ENCODE measurements at places on chromosomes 13 and 19.

GRCh38 chr19:10173527-10173926 is 21.2 kb downstream of the DNMT1 start:
- no peaks in the 10 kb centered on the region for H3K4me1 ChIP-seq
- peaks cover 68% of the 10 kb centered on the region for H3K36me3 ChIP-seq
- H3K27ac ChIP-seq, result no peak overlapping the region
- H3K27me3 ChIP-seq, result no peaks in the 10 kb centered on the region

DNA sequence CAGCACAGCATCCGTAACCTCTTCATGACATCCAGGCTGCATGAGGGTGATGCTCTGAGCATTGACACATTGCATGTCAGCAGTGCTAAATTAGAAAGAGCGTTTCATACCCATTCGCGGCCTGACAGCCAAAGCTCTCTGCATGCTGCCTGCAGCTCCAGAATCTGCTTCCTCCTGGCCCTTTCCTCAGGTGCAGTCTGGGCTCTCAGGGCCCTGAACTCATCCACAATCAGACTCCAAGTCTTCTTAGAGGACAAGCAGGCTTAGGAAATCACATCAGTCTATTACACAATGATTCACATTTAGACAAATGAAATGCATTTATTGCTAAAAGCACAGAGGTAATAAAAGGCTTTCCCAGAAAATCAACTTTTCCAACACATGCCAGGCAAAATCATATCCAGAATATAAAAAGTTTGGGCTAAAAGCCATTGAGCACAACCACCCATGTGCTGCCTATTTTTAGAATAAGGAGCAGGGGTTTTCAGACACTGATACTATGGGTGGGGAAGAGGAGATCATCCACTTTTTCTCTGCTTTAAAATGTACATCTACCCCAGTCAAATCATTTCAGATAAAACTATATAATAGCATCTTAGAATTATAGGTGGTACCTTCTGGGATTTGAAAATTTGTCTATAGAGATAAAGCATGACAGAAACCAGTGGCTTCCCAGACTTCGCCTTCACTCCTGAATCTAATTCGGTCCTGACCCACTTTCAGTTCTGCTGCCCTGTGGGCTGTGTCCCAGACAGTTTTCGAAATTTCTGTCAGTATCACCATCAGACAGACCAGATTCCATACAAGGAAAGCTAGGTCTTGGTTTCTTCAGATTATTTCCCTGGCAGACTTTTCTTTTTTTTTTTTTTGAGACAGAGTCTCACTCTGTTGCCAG is 109.3 kb downstream of the COL4A2 start:
- H3K4me1 ChIP-seq, result peaks cover 18% of the 10 kb centered on the region
- peak overlapping the region; percentile 25 for H3K27ac ChIP-seq
- H3K27me3 ChIP-seq, result no peaks in the 10 kb centered on the region
- H3K36me3 ChIP-seq, result no peaks in the 10 kb centered on the region
- no peak overlapping the region for H3K4me3 ChIP-seq

- DNase-seq, result no peak
- H3K27ac ChIP-seq, result peak overlapping the region; percentile 39
- no peak overlapping the region for H3K4me3 ChIP-seq
- H3K4me1 ChIP-seq, result peaks cover 20% of the 10 kb centered on the region
- no peaks in the 10 kb centered on the region for H3K27me3 ChIP-seq
- H3K36me3 ChIP-seq, result peaks cover 4% of the 10 kb centered on the region
Measured at GRCh38 chr13:111228262-111229144, 91.9 kb upstream of the TEX29 start.

GRCh38 chr13:40060296-40061007 is 405.0 kb downstream of the COG6 start:
- no peak for DNase-seq
- 0 out of 2 replicates have a peak, but pooled peaks cover 3% of the 10 kb centered on the region for H3K4me1 ChIP-seq

- H3K36me3 ChIP-seq, result peaks cover 2% of the 10 kb centered on the region
- peaks cover 14% of the 10 kb centered on the region for H3K4me1 ChIP-seq
- no peak overlapping the region for H3K27ac ChIP-seq
Measured at GRCh38 chr19:44142059-44142433, 692 bp downstream of the ZNF234 start.

GRCh38 chr19:50268041-50268440 is 61.1 kb downstream of the KCNC3 start:
- no peak overlapping the region for H3K27ac ChIP-seq
- H3K4me3 ChIP-seq, result no peak overlapping the region
- H3K27me3 ChIP-seq, result no peaks in the 10 kb centered on the region
- H3K4me1 ChIP-seq, result peaks cover 8% of the 10 kb centered on the region
- peaks cover 13% of the 10 kb centered on the region for H3K36me3 ChIP-seq

GRCh38 chr13:98771838-98772611 is 19.6 kb upstream of the SLC15A1 start:
- no peak overlapping the region for H3K4me3 ChIP-seq
- H3K27ac ChIP-seq, result no peak overlapping the region
- no peak for DNase-seq
- no peaks in the 10 kb centered on the region for H3K27me3 ChIP-seq

GRCh38 chr19:8643860-8644653 is 13.6 kb downstream of the NFILZ start:
- no peak for DNase-seq
- H3K27ac ChIP-seq, result no peak overlapping the region

DNA sequence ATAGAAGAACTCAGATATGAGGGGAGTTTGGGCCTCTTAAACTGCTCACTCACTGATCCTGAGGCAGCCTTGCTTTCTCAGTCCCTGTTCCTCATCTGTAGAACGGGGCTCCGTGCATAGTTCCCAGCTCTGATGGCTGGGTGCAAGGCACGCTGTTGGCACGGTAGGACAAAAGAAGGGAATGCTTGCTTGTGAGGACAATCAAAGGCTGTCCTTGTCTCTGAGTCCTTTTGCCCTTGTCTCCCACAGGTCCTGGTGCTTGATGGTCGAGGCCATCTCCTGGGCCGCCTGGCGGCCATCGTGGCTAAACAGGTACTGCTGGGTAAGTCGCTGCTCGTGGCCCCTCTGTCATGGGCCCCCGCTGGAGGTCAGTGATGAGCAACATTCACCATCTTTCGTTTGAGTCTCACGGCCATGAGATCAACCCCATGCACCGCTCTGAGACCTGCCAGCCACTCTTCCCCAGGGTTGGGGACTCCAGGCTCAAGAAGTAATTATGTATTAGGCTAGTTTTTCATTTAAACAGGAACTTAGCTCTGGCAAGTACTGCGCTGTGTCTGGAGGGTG is 2.3 kb downstream of the RPL13A start:
- peaks cover 55% of the 10 kb centered on the region for H3K36me3 ChIP-seq
- peaks cover 6% of the 10 kb centered on the region for H3K27me3 ChIP-seq
- peaks cover 21% of the 10 kb centered on the region for H3K4me1 ChIP-seq
- H3K4me3 ChIP-seq, result peak overlapping the region; percentile 97
- peak overlapping the region; percentile 96 for H3K27ac ChIP-seq
- DNase-seq, result no peak

DNA sequence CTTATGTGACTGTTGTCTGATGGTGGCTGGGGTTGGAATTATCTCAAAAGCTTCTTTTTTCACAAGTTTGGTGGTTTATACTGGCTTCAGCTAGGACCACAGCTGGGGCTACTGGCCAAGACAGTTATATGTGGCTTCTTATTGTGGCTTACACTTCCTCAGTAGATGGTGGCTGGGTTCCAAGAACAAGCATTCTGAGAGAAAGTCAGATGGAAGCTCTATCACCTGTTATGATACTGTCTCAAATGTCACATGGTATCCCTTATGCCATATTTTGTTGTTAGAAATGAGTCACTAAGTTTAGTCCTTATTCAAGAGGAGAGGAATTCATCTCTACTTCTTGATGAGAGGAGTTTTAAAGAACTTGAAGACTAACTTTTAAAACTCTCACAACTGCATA is 41.6 kb downstream of the NDFIP2 start:
- no peak overlapping the region for H3K4me3 ChIP-seq
- no peak for DNase-seq
- peaks cover 6% of the 10 kb centered on the region for H3K36me3 ChIP-seq
- H3K27me3 ChIP-seq, result no peaks in the 10 kb centered on the region
- H3K27ac ChIP-seq, result no peak overlapping the region

GRCh38 chr13:111241006-111241755 is 79.3 kb upstream of the TEX29 start:
- no peaks in the 10 kb centered on the region for H3K27me3 ChIP-seq
- no peak overlapping the region for H3K27ac ChIP-seq
- DNase-seq, result no peak
- H3K36me3 ChIP-seq, result peaks cover 18% of the 10 kb centered on the region
- H3K4me1 ChIP-seq, result peaks cover 17% of the 10 kb centered on the region

- no peak for DNase-seq
- H3K27me3 ChIP-seq, result no peaks in the 10 kb centered on the region
- peaks cover 52% of the 10 kb centered on the region for H3K36me3 ChIP-seq
- no peak overlapping the region for H3K27ac ChIP-seq
- no peak overlapping the region for H3K4me3 ChIP-seq
Measured at GRCh38 chr19:15249972-15250639, 17.9 kb upstream of the EPHX3 start.

DNA sequence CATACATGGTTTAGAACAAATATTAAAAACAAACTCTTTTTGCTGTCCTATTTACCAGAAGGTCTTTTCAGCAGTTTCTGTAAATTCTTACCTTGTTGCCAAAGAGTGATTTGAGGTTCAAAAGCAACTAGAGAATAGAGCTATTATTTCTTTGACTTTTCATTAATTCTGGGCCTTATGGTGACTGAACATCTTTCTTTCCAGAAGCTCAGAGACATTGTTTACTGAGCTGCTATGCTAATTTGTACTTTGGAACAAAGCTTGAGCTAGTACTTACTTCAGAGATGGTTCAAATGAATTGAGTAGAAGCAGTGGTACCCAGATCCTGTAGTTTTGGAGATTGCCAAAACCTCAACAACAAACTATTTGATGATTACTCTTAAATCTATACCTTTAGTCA is 331.2 kb downstream of the SPRY2 start:
- no peak overlapping the region for H3K27ac ChIP-seq
- H3K27me3 ChIP-seq, result no peaks in the 10 kb centered on the region
- H3K36me3 ChIP-seq, result peaks cover 3% of the 10 kb centered on the region
- DNase-seq, result no peak
- H3K4me3 ChIP-seq, result no peak overlapping the region

GRCh38 chr13:100680131-100680530 is 5.5 kb upstream of the TMTC4 start:
- DNase-seq, result no peak
- H3K4me1 ChIP-seq, result peaks cover 13% of the 10 kb centered on the region
- peaks cover 7% of the 10 kb centered on the region for H3K27me3 ChIP-seq
- no peak overlapping the region for H3K4me3 ChIP-seq
- no peaks in the 10 kb centered on the region for H3K36me3 ChIP-seq
- no peak overlapping the region for H3K27ac ChIP-seq

DNA sequence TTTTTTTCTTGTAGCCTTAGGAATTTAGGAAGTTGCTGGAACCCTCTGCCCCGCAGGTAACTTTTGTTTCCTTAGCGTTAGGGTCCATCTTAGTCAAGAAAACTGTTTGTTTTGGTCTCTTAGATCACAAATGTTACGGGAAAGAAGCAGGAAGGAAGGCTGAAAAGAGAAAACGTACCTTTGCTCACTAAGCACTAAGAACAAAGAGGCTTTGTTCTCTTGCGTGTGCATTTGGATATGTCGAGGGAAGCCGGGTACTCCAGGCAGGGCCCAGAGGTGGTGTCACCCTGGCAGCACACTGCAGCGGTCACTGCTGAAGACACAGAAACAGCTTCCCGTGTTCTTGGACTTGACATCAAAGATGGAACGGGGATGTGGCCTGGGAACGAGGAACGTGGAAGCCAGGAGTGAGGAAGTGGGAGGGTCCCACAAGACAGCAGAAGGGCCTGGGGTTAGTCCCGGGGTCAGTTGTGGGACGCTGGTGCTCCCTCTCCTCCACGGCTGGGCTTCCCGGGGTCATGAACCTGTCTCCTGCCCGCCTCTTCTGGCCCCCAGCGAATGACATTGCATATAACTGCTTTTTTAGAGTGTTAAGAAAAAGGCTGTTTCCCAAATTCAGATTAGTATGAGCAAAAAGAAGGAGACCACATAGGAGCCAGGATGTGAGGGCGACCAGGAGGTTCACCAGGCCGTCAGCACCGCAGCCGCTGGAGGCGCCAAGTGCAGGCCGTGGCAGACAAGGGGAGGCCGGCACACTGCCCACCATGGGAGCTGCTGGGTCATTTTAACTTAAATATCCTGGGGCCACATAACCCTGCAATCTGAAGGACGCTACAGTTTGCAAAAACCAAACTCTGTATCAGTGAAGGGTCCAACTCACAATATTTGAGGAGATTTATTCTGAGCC is 31.6 kb downstream of the ATP11A start:
- H3K36me3 ChIP-seq, result peaks cover 19% of the 10 kb centered on the region
- H3K27me3 ChIP-seq, result no peaks in the 10 kb centered on the region
- DNase-seq, result no peak
- peak overlapping the region; percentile 89 for H3K27ac ChIP-seq
- peaks cover 93% of the 10 kb centered on the region for H3K4me1 ChIP-seq

- no peak for DNase-seq
- H3K4me1 ChIP-seq, result peaks cover 22% of the 10 kb centered on the region
- H3K36me3 ChIP-seq, result no peaks in the 10 kb centered on the region
- H3K27me3 ChIP-seq, result peaks cover 15% of the 10 kb centered on the region
- H3K27ac ChIP-seq, result peak overlapping the region; percentile 85
Measured at GRCh38 chr19:33175886-33176669, 18.1 kb upstream of the LRP3 start.

DNA sequence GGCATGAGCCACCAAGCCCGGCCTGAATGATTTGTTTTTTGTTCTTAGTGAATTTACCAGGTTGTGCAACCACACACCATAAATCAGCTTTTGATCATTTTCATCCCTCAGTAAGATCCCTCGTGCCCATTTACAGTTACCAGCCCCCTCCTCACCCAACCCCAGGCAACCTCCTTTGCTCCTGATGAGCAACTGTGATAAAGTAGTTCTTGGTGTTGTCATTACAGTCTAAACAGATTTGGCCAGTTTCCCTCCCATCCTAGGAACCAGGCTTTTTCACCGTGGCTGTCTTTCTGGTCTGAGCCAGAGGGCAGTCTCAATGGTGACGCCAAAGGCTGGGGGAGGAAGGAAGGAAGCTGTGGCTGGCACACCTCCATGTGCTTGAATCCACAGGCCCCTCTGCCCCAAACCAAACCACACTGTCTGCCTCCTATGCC is 61.2 kb upstream of the WDFY2 start:
- H3K27ac ChIP-seq, result no peak overlapping the region
- H3K36me3 ChIP-seq, result no peaks in the 10 kb centered on the region
- H3K4me1 ChIP-seq, result no peaks in the 10 kb centered on the region
- H3K27me3 ChIP-seq, result peaks cover 6% of the 10 kb centered on the region
- DNase-seq, result no peak

DNA sequence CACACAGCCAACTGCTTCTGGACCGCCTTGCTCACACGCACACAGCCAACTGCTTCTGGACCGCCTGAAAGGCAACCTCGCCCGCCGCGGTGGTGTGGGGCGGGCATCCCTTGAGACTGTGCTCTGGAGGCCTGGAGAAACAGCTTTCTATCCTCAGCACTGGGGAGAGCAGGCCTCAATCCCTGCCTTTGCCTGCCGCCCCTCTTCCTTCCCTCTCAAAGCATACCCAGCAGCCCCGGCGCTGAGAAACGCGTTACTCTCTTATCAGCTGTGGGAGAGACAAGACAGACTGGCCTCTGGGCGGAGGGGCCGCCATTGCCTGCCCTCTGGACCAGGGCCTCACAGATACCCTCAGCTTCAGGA is 2.9 kb downstream of the LIPE start:
- peaks cover 99% of the 10 kb centered on the region for H3K27me3 ChIP-seq
- no peaks in the 10 kb centered on the region for H3K36me3 ChIP-seq
- no peak for DNase-seq
- H3K4me3 ChIP-seq, result peak overlapping the region; percentile 82
- no peak overlapping the region for H3K27ac ChIP-seq

- H3K4me3 ChIP-seq, result no peak overlapping the region
- H3K36me3 ChIP-seq, result no peaks in the 10 kb centered on the region
- H3K27me3 ChIP-seq, result no peaks in the 10 kb centered on the region
- no peak for DNase-seq
- H3K27ac ChIP-seq, result no peak overlapping the region
Measured at GRCh38 chr13:59891053-59891452, 272.7 kb downstream of the DIAPH3 start.
